ENCODE measurements at places on chromosomes 16 and 17. TPM values are rescaled to one million over a fixed set of nuclear protein-coding genes. Genes with fewer than 3 reads are reported as not detected.

- no peak overlapping the region for H3K4me3 ChIP-seq
- peak; percentile 65 for DNase-seq
- H3K27ac ChIP-seq = no peak overlapping the region
- H3K36me3 ChIP-seq = no peaks in the 10 kb centered on the region
These were observed 4.5 kb upstream of the TMEM92 start for GRCh38 chr17:50269477-50270434.

DNA sequence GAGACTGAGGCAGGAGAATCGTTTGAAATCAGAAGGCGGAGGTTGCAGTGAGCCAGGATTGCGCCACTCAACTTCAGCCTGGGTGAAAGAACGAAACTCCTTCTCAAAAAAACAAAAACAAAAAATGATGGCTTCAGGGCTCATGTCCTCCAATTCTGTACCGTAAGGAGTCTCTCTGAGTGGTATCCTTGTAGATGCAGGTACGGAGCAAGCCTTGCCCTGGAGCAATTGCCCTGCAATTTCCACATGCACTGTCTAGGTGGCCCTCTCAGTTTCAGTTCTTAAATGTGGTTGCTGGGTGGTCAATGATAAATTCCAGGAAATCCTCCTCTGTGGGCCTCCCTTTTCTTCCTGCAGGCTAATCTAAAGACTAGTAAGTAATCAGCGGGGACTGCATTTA lies 10.6 kb downstream of the TMEM238L start:
- no peak overlapping the region for H3K27ac ChIP-seq
- H3K4me1 ChIP-seq = no peaks in the 10 kb centered on the region
- no peaks in the 10 kb centered on the region for H3K27me3 ChIP-seq

GRCh38 chr17:68184816-68185436 lies 62.9 kb upstream of the AMZ2 start:
- no peak overlapping the region for H3K27ac ChIP-seq
- H3K4me3 ChIP-seq = no peak overlapping the region
- H3K36me3 ChIP-seq = no peaks in the 10 kb centered on the region
- DNase-seq = no peak

GRCh38 chr16:88456356-88457292 lies 3.5 kb downstream of the ZFPM1 start:
- H3K36me3 ChIP-seq = no peaks in the 10 kb centered on the region
- DNase-seq = no peak
- peaks cover 14% of the 10 kb centered on the region for H3K4me1 ChIP-seq
- no peak overlapping the region for H3K27ac ChIP-seq
- no peaks in the 10 kb centered on the region for H3K27me3 ChIP-seq

GRCh38 chr17:67717192-67717623 lies 528 bp upstream of the NOL11 start:
- peak overlapping the region; percentile 75 for H3K4me3 ChIP-seq
- H3K27me3 ChIP-seq = no peaks in the 10 kb centered on the region
- H3K36me3 ChIP-seq = peaks cover 15% of the 10 kb centered on the region
- H3K4me1 ChIP-seq = peaks cover 10% of the 10 kb centered on the region
- H3K27ac ChIP-seq = peak overlapping the region; percentile 94
- DNase-seq = no peak

GRCh38 chr16:6726621-6727020 lies 606.0 kb upstream of the RBFOX1 start:
- no peak overlapping the region for H3K4me3 ChIP-seq
- H3K4me1 ChIP-seq = no peaks in the 10 kb centered on the region
- no peak overlapping the region for H3K27ac ChIP-seq
- DNase-seq = no peak

GRCh38 chr16:15830832-15831451 lies 25.9 kb downstream of the MYH11 start:
- H3K4me1 ChIP-seq = no peaks in the 10 kb centered on the region
- H3K27me3 ChIP-seq = no peaks in the 10 kb centered on the region
- no peaks in the 10 kb centered on the region for H3K36me3 ChIP-seq
- DNase-seq = no peak

GRCh38 chr17:66840061-66840460 lies 5.1 kb downstream of the CACNG5 start:
- H3K27ac ChIP-seq = no peak overlapping the region
- no peak overlapping the region for H3K4me3 ChIP-seq
- H3K36me3 ChIP-seq = no peaks in the 10 kb centered on the region
- no peak for DNase-seq
- peaks cover 47% of the 10 kb centered on the region for H3K27me3 ChIP-seq

DNA sequence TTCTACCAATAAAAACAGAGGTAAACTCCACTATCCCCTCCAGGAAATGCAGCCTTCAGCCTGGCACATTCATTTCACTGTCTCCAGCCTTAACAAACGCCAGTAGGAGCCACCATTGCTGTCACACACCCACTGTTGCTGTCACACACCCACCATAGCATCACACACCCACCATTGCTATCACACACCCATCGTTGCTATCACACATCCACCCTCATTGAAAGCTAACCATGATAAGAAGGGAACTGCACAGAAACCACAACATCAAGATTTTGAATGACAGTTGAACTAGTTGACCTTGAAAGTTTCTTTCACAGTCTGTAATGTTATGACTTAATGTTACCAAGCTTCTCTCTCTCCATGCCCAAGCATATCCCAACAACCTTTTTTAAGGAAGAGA lies 38.1 kb downstream of the SHCBP1 start:
- DNase-seq = no peak
- no peak overlapping the region for H3K4me3 ChIP-seq
- H3K36me3 ChIP-seq = no peaks in the 10 kb centered on the region
- H3K4me1 ChIP-seq = no peaks in the 10 kb centered on the region
- H3K27me3 ChIP-seq = no peaks in the 10 kb centered on the region

- peaks cover 15% of the 10 kb centered on the region for H3K27me3 ChIP-seq
- no peaks in the 10 kb centered on the region for H3K4me1 ChIP-seq
- no peak for DNase-seq
- no peak overlapping the region for H3K27ac ChIP-seq
- no peaks in the 10 kb centered on the region for H3K36me3 ChIP-seq
These were observed 127.3 kb downstream of the MGAT5B start for GRCh38 chr17:76995387-76996105.

GRCh38 chr17:4600563-4600962 lies 16.2 kb downstream of the SMTNL2 start:
- peaks cover 43% of the 10 kb centered on the region for H3K4me1 ChIP-seq
- peak; percentile 71 for DNase-seq
- no peak overlapping the region for H3K4me3 ChIP-seq
- H3K36me3 ChIP-seq = no peaks in the 10 kb centered on the region

- H3K27me3 ChIP-seq = no peaks in the 10 kb centered on the region
- H3K36me3 ChIP-seq = no peaks in the 10 kb centered on the region
- no peak overlapping the region for H3K4me3 ChIP-seq
- DNase-seq = no peak
- H3K4me1 ChIP-seq = no peaks in the 10 kb centered on the region
- no peak overlapping the region for H3K27ac ChIP-seq
These were observed 6.9 kb upstream of the C16orf78 start for GRCh38 chr16:49366669-49367068.

DNA sequence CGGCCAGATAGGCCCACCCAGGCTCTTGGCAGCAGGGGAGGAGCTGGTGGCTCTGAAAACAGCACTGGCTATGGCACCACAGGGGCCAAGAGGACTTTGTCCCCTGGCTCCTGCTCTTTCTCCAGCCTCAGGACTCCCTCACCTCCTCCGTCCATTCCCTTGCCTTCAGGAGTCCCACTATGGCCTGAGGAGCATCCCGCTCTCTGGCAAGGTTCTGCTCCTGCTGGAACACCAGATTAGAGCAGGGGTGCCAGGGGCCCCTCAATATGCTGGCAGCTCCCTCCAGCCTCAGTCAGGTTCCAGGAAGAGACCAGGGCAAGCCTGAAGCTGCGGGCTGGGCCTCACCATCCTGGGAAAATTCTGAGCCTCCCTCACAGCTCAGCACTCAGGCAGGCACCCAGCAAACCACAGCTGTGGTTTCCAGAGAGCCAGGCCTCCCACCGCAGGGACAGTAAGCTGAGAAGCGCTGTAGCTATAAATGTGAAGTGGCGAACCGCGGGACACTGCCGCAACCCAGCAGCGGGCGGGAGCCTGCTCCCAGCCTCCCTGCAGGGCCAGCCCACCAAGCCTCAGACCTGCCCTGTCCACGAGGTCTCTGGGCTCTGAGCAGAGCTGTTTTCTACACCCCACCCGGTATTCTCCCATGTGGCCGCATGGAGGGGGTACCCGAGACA lies 25.7 kb downstream of the C17orf100 start:
- H3K27me3 ChIP-seq = peaks cover 42% of the 10 kb centered on the region
- no peak for DNase-seq
- H3K4me3 ChIP-seq = no peak overlapping the region

- H3K4me3 ChIP-seq = no peak overlapping the region
- H3K27ac ChIP-seq = no peak overlapping the region
- H3K36me3 ChIP-seq = no peaks in the 10 kb centered on the region
- H3K27me3 ChIP-seq = no peaks in the 10 kb centered on the region
- H3K4me1 ChIP-seq = peaks cover 73% of the 10 kb centered on the region
These were observed 93.6 kb upstream of the CIBAR2 start for GRCh38 chr16:85205747-85206471.

- H3K4me1 ChIP-seq = no peaks in the 10 kb centered on the region
- no peaks in the 10 kb centered on the region for H3K36me3 ChIP-seq
- no peak overlapping the region for H3K27ac ChIP-seq
- no peak overlapping the region for H3K4me3 ChIP-seq
These were observed 24.4 kb downstream of the HS3ST4 start for GRCh38 chr16:25716186-25716585.

- peaks cover 10% of the 10 kb centered on the region for H3K4me1 ChIP-seq
- H3K27me3 ChIP-seq = no peaks in the 10 kb centered on the region
- no peak overlapping the region for H3K4me3 ChIP-seq
- no peak overlapping the region for H3K27ac ChIP-seq
- H3K36me3 ChIP-seq = no peaks in the 10 kb centered on the region
- DNase-seq = no peak
These were observed 8.6 kb downstream of the P2RX1 start for GRCh38 chr17:3907483-3908216.

DNA sequence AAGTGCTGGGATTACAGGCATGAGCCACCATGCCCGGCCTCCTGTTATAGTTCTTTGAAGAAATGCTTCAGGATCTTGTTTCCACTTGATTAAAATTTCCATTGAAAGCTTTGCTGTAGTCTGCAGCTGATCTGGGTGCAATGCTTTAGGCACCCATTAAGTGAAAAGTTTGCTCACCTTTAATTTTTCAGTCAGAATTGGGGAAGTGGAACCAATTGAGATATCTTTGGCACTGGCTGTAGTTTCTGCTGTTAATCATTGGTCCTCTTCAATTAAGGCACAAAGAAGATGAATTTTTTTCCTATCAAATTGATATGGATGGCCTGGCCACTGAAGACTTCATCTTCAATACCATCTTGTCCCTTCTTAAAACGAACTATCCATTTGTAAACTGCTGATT lies 336.1 kb upstream of the TBX2 start:
- no peak for DNase-seq
- H3K36me3 ChIP-seq = no peaks in the 10 kb centered on the region
- no peak overlapping the region for H3K4me3 ChIP-seq

DNA sequence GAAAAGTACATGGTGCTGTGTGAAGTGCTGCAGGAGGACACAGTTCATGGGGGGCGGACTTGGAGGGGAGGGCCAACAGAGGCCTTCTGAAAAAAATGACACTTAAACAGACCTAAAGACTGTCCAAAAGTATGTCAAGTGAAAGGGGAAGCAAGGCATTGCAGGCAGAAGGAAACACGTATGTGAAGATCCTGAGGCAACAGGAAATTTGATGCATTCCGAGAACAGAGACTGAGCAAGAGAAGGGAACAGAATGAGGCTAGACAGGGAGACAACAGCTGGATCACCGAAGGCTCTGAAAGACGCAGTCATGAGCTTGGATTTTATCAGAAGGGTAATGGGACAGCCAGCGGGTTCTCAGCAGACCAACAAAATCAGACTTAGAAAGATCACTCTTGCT lies 1.1 kb downstream of the IFT20 start:
- peaks cover 50% of the 10 kb centered on the region for H3K4me1 ChIP-seq
- no peak overlapping the region for H3K27ac ChIP-seq
- peak overlapping the region; percentile 87 for H3K4me3 ChIP-seq
- no peaks in the 10 kb centered on the region for H3K27me3 ChIP-seq

DNA sequence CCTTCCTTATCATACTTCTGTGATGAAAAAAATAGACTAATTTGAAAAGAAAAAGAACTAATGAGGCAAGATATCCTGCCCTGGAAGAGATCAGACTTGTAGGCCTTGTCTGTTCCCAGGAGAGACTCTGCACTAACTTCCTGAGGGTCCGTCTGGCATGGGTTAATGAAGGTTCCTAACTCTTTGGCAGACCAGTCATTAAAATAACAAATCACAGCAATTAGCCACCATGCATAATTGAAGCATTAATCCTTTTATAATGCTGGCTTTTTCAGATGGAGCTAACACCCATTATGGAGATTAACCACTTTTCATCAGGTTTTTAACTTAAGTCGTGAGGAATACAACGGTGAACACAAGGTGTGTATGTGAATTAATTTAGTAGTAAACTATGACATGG lies 10.4 kb upstream of the KRT10 start:
- H3K36me3 ChIP-seq = no peaks in the 10 kb centered on the region
- H3K27ac ChIP-seq = no peak overlapping the region
- DNase-seq = no peak
- no peaks in the 10 kb centered on the region for H3K27me3 ChIP-seq

DNA sequence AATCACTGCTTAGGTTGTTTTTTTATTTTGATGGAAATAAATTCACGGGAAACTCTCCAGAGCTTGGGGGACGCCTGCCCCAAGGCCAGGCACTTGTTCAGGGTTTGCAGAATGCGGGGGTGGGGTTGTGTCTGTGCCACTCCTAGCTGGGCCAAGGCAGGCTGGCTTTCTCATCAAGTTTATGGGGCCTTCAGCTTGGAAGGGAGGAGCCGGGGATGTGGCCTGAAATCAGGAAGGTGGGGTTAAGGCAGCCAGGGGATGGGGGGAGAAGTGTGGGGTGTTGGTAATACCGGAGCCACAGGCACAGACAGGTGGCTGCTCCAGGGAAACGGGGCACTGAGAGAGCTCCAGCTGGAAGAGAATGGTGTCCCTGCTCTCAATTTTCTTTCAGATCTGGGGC lies 1.7 kb upstream of the CHAD start:
- H3K36me3 ChIP-seq = no peaks in the 10 kb centered on the region
- H3K27ac ChIP-seq = no peak overlapping the region
- H3K27me3 ChIP-seq = peaks cover 25% of the 10 kb centered on the region
- H3K4me1 ChIP-seq = peaks cover 13% of the 10 kb centered on the region
- H3K4me3 ChIP-seq = no peak overlapping the region
- no peak for DNase-seq

DNA sequence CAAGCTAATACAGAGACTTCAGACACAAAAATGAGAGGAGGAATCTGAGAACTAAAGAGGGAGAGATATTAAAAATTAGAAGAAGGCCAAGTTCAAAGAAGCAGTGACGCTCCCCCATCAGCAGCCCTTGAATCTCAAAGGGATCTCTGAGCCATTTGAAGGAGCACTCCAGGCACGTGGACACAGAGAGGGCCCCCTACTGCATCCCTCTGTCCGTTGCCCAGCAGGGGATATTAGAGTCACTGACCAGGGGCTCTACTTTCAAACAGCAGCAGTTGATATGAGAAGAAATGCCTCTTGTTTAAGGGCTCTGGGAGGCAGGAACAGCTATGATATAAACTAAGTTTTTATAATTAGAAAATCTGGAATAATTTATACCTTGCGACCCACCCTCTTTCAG lies 479.0 kb upstream of the SALL1 start:
- H3K36me3 ChIP-seq = no peaks in the 10 kb centered on the region
- H3K4me3 ChIP-seq = no peak overlapping the region
- H3K27ac ChIP-seq = no peak overlapping the region
- DNase-seq = no peak
- no peaks in the 10 kb centered on the region for H3K27me3 ChIP-seq

The GRB7 gene
- total RNA-seq = 0.90 TPM

The TBX2 gene
- 7.0 TPM for total RNA-seq

The PRSS33 gene
- not detected for total RNA-seq

The RASL10B gene
- 12.7 TPM for total RNA-seq

The IGF2BP1 gene
- not detected for total RNA-seq

All from heart right ventricle (tissue), 16 donors.